Sciatic nerve (tissue), 2 donors: ENCODE measurements at places on chromosomes 6 and 20.

GRCh38 chr20:59518881-59519706 lies 85.2 kb upstream of the PHACTR3 start:
- no peak for DNase-seq

DNA sequence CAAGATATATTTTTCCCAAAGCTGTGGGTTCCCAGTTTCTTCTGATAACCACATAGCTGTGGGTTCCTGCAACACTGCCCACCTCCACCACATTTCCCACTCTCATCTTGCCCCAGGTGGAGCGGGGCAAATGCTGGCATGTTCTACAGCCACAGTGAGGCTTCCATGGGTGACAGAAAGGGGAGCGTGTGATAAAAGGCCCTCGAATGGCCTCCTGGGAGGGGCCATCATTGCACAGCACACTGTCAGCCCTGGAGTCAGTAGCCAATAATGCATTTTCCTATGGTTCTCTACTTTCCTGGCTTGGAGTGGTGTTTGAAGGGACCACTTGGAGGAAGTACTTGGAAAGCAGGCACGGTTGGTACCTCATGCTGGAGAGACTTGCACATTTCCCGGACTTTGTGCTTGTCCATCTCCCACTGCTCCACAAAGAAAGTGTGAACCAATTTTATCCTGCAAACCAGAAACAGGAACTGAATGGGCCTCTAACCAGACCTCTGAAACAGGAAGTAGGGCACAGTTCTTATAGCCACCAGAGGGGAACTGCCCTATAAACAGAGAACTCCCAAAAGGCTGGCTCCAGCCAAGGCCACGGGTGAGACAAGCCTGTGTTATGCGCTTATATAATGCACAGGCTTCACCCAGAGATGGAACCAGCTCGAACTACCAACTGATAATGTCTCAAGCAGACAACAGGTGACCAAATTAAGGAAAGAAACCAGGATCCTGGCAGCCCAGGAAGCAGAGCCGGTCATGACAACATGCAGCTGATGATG lies 8.6 kb downstream of the MAP3K5 start:
- DNase-seq = no peak

DNA sequence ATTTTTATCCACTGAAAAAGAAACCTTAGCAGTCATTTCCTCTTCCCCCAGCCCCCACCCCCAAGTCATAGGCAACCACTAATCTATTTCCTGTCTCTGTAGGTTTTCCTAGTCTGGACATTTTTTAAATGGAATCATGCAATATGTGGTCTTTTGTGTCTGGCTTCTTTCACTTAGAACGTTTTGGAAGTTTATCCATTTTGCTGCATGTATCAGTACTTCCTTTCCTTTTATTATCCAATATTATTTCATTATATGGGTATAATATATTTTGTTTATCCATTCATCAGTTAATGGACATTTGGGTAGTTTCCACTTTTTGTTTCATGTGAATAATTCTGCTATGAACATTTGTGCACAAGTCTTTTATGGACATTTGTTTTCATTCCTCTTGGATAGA lies 99.3 kb upstream of the BMP5 start:
- DNase-seq = no peak

DNA sequence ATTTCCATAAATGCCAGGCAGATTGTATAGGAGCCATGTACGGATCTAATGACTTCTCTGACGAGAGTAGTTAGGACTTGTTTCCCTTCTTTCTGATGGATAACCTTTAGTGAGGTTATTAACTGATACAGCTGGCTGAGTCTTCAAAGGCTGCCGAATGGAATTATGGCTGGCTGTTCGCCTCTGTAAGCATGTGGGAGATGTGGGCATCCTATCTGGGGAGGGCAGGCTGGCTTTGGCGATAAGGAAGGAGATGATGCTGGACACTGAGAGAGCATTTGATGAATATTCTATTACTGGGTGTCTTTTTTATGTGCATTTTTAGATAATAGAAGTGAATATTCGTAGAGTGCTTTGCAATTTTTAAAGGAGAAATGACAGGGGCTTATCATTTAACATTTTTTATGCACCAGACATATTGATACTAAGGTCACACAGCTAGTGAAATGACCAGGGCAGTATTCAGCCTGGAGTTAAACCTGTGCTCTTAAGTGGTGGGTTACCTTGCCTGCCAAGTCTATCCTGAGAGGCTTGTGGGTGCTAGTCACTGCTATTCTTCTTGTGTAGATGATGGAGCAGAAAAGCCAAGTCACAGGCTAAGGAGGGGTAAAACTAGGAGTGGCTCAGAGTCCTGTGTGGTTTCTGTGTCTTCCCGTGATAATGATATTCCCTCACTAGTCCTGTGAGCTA lies 3.1 kb downstream of the PBOV1 start:
- no peak for DNase-seq

- DNase-seq = no peak
Observed at GRCh38 chr6:31791324-31792089, 4.0 kb downstream of the VARS1 start.

GRCh38 chr20:18999086-18999485 lies 185.5 kb downstream of the SCP2D1 start:
- DNase-seq = no peak
